Transverse colon (tissue), 4 donors: ENCODE measurements at places on chromosomes 11 and 22.

GRCh38 chr11:72939031-72939430 lies 124.8 kb downstream of the ATG16L2 start:
- no peaks in the 10 kb centered on the region for H3K36me3 ChIP-seq
- no peaks in the 10 kb centered on the region for H3K4me1 ChIP-seq
- H3K27ac ChIP-seq: no peak overlapping the region
- H3K4me3 ChIP-seq: no peak overlapping the region
- H3K27me3 ChIP-seq: no peaks in the 10 kb centered on the region

- H3K27ac ChIP-seq: no peak overlapping the region
- no peaks in the 10 kb centered on the region for H3K4me1 ChIP-seq
- no peak overlapping the region for H3K4me3 ChIP-seq
- no peaks in the 10 kb centered on the region for H3K36me3 ChIP-seq
- DNase-seq: no peak
Measured at GRCh38 chr22:35886309-35886708, 142.3 kb downstream of the RBFOX2 start.

GRCh38 chr11:109552376-109552775 lies 130.4 kb downstream of the C11orf87 start:
- H3K27me3 ChIP-seq: no peaks in the 10 kb centered on the region
- H3K4me3 ChIP-seq: no peak overlapping the region
- H3K27ac ChIP-seq: no peak overlapping the region
- DNase-seq: no peak
- no peaks in the 10 kb centered on the region for H3K4me1 ChIP-seq

DNA sequence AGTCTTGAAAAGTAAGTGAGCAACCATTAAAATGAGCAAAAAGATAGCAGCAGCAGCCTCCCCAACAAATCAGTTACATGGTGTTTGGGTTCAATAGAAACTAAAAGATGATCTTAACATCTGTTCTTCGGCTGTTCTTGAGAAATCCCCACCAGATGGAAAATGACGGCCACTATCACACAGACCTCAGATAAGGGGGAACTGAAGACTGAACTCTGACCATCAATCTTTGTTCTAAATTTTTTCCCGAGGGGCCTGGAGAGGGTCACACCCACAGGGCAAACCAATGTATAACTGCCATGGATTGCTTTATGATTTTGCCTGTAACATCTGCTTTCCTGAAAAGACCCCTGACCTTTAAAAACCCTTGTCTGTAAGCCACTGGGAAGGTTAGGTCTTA lies 624.8 kb upstream of the KIRREL3 start:
- DNase-seq: no peak
- H3K4me3 ChIP-seq: no peak overlapping the region
- H3K27me3 ChIP-seq: no peaks in the 10 kb centered on the region
- no peak overlapping the region for H3K27ac ChIP-seq

GRCh38 chr11:132196928-132197327 lies 826.5 kb downstream of the NTM start:
- no peaks in the 10 kb centered on the region for H3K4me1 ChIP-seq
- H3K4me3 ChIP-seq: no peak overlapping the region
- H3K36me3 ChIP-seq: no peaks in the 10 kb centered on the region

DNA sequence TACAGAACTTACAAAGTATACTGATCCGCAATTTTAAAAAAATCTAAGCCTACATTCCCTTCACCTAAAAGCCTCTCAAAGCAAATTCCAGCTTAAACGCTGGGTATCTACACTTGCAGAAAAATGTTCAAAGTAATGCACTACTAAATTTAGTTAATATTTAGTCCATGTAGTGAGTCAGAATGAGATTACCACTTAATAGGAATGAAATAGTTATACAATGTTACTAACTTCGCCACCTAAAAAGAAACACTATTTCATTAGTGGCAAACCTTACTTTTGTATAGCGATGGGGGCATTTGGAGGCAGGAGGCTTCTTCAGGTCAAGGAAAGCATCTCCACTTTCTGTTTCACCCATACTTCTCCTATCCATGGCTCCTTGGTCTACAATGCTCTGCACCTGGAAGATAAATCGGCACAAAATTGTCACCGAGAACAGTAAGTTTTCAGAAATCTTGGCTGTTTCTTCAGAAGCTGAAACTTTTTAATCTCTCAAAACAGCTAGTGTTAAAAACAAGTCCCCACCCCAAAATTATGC lies 1.2 kb downstream of the EIF4ENIF1 start:
- peaks cover 10% of the 10 kb centered on the region for H3K36me3 ChIP-seq
- H3K4me3 ChIP-seq: no peak overlapping the region
- H3K4me1 ChIP-seq: peaks cover 23% of the 10 kb centered on the region
- no peak for DNase-seq
- H3K27me3 ChIP-seq: no peaks in the 10 kb centered on the region

GRCh38 chr22:37302674-37303555 lies 20.6 kb downstream of the CYTH4 start:
- no peaks in the 10 kb centered on the region for H3K36me3 ChIP-seq
- DNase-seq: no peak
- H3K4me1 ChIP-seq: peaks cover 7% of the 10 kb centered on the region
- no peak overlapping the region for H3K4me3 ChIP-seq

DNA sequence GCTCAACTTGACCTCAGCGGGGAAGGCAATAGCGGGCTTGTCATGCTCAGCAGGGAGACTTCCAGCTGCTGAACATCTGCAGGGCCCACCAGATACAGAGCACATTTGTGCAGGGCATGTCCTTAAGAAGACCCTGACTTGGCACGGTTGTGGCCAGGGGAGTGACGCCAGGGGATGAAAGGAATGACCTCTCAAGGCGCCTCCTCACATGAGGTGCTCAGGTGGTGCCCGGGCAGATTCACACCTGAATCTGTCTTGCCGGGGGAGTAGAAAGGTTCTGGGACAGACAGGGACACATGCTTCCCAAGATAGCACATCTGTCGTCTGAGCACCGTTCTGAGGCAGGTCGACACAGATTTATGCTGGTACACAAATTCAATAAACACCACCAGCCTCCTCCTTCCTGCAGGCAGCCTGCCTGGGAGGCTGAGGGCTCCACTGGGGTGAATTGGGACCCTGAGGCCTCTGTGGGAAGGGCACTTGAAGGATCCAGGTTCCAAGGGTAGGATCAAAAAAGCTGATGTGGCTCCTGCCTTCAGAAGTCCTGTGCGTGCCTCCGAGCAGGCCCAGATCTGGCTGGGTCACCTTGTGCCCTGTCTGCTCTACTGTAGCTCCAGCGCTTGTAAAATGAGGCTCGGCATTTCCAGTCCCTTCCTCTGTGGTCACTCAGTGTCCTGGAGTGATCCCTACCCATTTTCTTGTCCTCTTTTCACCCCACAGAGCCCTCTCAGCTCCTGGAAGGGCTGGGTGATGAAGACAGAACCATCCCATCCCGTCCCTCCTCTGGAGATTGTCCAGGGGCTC lies 49.6 kb upstream of the NECTIN1 start:
- H3K27ac ChIP-seq: no peak overlapping the region
- peaks cover 4% of the 10 kb centered on the region for H3K27me3 ChIP-seq
- H3K4me1 ChIP-seq: no peaks in the 10 kb centered on the region
- no peak overlapping the region for H3K4me3 ChIP-seq

DNA sequence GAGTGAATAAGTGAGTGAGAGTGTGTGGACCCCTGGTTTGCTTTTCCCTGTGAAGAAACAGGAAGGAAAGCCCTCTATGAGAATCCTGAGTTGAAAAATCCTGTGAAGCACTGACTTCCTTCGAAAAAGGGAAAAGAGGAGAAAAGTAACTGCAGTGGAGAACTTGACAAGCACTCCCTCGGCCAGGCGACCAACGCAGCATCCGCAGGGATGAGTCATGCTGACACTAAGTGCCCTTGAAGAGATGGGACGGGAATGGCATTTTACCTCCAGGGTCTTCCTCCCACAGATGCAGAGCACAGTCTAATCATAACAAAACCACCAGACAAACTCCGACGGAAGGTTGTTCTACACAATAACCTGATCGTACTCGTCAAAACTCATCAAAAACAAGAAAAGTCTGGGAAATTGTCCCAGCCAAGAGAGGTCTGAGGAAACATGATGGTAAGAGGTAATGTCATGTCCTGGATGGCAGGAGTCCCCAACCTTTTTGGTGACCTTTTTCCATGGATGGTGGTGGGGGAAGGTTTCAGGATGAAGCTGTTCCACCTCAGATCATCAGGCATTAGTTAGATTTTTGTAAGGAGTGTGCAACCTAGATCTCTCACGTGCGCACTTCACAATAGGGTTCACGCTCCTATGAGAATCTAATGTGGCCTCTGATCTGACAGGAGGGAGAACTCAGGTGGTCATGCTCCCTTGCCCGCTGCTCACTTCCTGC lies 132.2 kb upstream of the B3GAT1 start:
- H3K27me3 ChIP-seq: no peaks in the 10 kb centered on the region
- H3K4me3 ChIP-seq: no peak overlapping the region
- H3K4me1 ChIP-seq: no peaks in the 10 kb centered on the region
- H3K36me3 ChIP-seq: no peaks in the 10 kb centered on the region
- no peak overlapping the region for H3K27ac ChIP-seq

DNA sequence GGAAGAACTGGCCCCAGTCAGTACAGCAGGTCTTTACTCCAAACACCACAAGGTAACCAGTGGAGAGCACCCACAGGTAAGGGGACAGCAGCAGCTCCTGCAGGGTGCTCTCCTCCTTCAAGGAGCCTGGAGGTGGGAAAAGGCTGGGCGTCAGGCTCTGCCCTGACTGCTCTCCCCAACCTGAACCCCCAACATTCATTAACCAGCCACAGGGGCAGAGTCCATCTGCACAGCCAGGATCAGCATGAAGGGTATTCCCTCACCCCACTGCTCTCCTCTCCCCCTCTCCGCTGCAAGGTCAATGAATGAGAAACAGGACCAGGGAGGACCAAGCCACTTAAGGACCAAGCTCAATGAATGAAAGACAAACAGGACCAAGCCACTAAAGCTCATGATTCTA lies 3.7 kb downstream of the SLC37A4 start:
- no peaks in the 10 kb centered on the region for H3K36me3 ChIP-seq
- no peak overlapping the region for H3K4me3 ChIP-seq
- H3K27ac ChIP-seq: no peak overlapping the region
- no peak for DNase-seq
- H3K27me3 ChIP-seq: no peaks in the 10 kb centered on the region
